ENCODE measurements at places on chromosomes 5 and 9.

- DNase-seq = no peak
These were observed 201.8 kb downstream of the GLIS3 start for GRCh38 chr9:4098031-4098430.

- DNase-seq = no peak
These were observed 32.6 kb downstream of the SARDH start for GRCh38 chr9:133705576-133705975.

DNA sequence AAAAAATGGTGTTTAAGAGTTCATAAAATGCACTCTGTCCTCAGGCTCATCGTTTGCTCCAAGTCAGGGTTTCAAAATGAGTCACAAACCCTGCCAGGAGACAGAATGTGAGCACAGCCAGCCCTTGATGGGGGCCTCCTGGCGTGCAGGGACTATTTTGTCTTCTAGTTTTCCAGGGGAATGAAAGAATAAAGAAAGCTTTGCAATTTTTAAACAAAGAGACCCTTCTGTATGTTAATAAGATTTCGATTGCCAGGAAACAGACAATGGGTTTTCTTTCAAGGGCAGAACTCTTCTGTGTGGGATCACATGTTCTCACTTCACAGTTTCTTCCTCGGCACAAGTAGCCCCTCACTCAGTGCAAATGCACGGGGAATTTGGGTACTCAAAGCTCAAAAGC, 121.4 kb upstream of the C6 start:
- DNase-seq = no peak

DNA sequence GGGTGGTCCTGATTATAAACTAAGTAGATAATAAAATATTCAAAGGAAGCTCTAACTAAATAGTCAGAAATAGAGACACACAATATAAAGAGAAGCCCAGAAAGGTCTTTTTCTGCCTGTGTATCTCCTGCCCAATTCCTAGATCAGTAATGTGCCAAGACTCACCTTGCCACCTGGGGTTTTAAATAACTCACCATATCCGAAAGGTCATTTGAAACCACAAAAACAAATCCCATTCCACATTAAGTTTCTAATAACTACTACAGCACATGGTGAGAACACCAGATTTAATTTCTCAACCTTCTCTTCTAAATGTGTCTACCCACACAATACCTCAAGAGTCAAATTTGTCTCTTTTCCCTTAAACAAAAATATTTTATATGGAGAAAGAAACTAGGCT, 75.2 kb downstream of the ZNF608 start:
- no peak for DNase-seq

DNA sequence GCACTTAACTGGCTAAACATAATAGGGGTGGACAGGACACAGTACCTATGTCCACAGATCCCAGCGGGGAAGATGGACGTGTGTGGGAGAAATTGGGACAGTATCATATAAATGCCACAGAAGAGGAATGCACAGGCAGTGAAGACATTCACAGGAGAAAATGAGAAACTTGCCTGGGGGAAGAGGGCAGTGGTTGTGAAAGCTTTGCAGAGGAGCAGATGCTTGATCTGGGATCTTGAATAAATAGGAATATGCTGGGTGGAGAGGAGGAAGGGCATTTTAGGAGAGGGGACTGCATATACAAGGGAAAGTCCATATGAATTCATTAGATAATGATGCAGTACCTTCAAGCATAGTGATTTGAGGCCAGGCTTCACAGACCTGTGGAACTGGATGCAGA, 13.6 kb downstream of the TMEM268 start:
- DNase-seq = no peak

GRCh38 chr5:35122819-35123218, 75.1 kb upstream of the AGXT2 start:
- no peak for DNase-seq

Data from activated naive CD4-positive, alpha-beta T cell treated with anti-CD3 and anti-CD28 coated beads, Interleukin-2, amount 10 ng/mL, durations not matched to agents 7 days and 5 days (primary cell).